ENCODE measurements at places on chromosomes 13 and 19. TPM values are rescaled to one million over a fixed set of nuclear protein-coding genes. Genes with fewer than 3 reads are reported as not detected.

GRCh38 chr13:73820688-73821087, 313.5 kb downstream of the KLF12 start:
- H3K4me3 ChIP-seq: no peak overlapping the region
- no peak for DNase-seq
- no peaks in the 10 kb centered on the region for H3K27me3 ChIP-seq
- H3K4me1 ChIP-seq: no peaks in the 10 kb centered on the region
- H3K27ac ChIP-seq: no peak overlapping the region

DNA sequence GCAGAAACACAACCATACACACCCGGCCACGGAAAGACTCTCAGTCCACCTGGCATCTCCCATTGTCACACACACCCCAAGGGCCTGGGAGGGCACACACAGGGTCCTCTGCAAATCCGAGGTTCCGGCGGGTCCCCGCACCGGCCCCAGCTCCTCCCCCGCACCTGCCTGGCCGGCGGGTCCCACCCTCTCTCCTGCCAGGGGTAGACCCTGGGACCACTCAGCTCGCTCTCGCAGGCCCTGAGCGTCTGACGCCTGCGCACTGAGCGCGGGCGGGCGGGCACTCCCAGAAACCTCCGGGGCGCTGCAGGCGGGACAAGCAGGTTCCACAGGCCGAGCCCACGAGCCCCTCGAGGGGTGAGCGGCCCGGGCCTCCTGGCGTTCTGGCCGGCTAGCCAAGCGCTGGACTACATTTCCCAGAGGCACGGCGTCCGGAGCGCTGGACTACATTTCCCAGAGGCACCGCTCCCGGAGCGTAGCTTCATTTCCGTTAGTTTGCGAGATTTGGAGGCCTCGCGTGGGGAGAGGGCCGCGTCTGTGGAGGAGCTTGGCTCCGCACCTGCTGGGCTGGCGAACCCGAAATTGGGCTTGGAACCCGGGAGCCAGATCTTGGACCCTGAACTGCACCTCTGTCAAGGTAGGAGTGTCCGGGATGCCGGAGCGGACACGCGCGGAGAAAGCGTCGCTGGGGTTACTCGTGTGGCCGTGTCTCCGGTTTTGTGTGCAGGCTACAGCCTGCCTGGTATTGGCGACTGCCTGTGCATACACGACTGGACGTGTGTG, at the start of gene ZNF420:
ZNF420 (plus strand) TSS at position 500 of the 783 bp plus-strand sequence. CDS start 10,686 bp downstream, outside the sequence.
- H3K27me3 ChIP-seq: no peaks in the 10 kb centered on the region
- peak within 1 kb of the TSS; percentile 70 for H3K4me3 ChIP-seq
- peak; percentile 99 for DNase-seq
- peak within 1 kb of the TSS; percentile 87 for H3K27ac ChIP-seq
- H3K36me3 ChIP-seq: peaks cover 13% of the 10 kb centered on the region

- H3K27ac ChIP-seq: no peak overlapping the region
- H3K4me1 ChIP-seq: no peaks in the 10 kb centered on the region
- H3K36me3 ChIP-seq: peaks cover 75% of the 10 kb centered on the region
- no peak for DNase-seq
- H3K27me3 ChIP-seq: no peaks in the 10 kb centered on the region
Measured at GRCh38 chr19:5222178-5222577, 118.4 kb downstream of the PTPRS start.

DNA sequence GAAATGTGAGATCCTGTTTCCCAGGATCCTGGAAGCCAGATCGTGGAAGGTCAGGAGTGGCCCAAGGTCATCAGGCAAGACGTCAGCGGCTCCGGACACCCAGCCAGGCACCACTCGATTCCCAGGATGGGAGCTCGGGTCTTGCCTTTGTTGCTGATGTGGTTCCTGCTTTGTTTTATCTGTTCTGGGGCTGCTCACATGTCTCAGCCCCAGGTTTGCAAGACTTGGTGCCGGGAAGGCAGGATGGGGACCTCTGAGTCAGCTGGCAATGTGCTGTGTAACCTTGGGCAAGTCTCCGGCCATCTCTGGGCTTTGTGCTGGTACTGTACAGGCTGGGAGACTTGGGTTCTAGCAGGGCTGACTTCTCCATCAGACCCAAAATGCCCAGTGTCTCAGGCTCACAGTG, 1.4 kb upstream of the FCHO1 start:
- H3K27me3 ChIP-seq: no peaks in the 10 kb centered on the region
- no peak overlapping the region for H3K4me3 ChIP-seq
- peaks cover 36% of the 10 kb centered on the region for H3K4me1 ChIP-seq
- H3K27ac ChIP-seq: peak overlapping the region; percentile 70
- no peaks in the 10 kb centered on the region for H3K36me3 ChIP-seq

GRCh38 chr19:14181906-14182305, 24.1 kb downstream of the ADGRL1 start:
- DNase-seq: no peak
- H3K27me3 ChIP-seq: no peaks in the 10 kb centered on the region
- peaks cover 15% of the 10 kb centered on the region for H3K36me3 ChIP-seq
- H3K27ac ChIP-seq: no peak overlapping the region
- H3K4me3 ChIP-seq: no peak overlapping the region
- H3K4me1 ChIP-seq: no peaks in the 10 kb centered on the region

DNA sequence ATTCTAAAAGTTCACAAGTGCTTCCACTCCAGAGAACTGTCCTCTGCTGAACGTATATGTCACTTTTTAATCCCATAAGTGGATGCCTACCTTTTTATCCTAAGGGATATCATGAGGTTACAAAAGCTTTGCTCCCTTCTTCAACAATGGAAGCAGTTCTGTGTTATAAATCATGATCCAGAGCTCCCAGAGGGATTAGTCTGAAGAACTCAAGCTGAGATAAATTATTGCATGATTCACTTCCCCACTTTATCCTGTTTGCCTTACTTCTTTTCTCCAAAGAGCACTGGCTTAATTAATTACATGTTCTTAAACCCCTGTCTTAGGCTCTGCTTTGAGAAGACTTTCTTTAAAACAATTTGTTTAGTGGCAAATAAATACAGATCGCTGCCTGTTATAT, 246.7 kb downstream of the PCDH17 start:
- no peaks in the 10 kb centered on the region for H3K36me3 ChIP-seq
- H3K4me1 ChIP-seq: no peaks in the 10 kb centered on the region
- H3K4me3 ChIP-seq: no peak overlapping the region
- H3K27me3 ChIP-seq: no peaks in the 10 kb centered on the region
- H3K27ac ChIP-seq: no peak overlapping the region
- no peak for DNase-seq

DNA sequence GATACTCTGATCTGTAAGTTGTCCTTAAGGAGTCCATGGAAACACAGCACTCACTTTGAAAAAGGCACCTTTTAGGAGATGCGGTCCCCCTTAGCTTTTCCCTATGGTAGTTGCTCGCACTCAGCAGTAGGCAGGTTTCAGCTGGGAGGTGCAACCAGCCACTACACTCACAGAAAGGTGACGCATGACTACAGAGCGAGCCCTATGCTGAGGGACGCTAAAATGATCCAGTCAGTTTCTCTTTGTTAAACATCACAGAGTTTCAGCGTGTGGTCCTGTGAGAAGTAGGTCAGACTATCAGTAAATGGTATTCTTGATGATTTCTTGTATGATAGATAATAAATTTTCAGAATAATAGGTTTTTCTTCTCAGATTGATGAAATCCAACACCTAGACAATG, 362.7 kb upstream of the MIR17HG start:
- no peak for DNase-seq
- no peaks in the 10 kb centered on the region for H3K27me3 ChIP-seq
- no peaks in the 10 kb centered on the region for H3K4me1 ChIP-seq
- H3K4me3 ChIP-seq: no peak overlapping the region

GRCh38 chr13:113907635-113908617, 44.0 kb upstream of the GAS6 start:
- H3K36me3 ChIP-seq: no peaks in the 10 kb centered on the region
- no peak overlapping the region for H3K27ac ChIP-seq
- no peak overlapping the region for H3K4me3 ChIP-seq

- no peaks in the 10 kb centered on the region for H3K27me3 ChIP-seq
- no peak for DNase-seq
- no peak overlapping the region for H3K27ac ChIP-seq
- peaks cover 83% of the 10 kb centered on the region for H3K36me3 ChIP-seq
- no peak overlapping the region for H3K4me3 ChIP-seq
Measured at GRCh38 chr19:42293540-42293939, 8.4 kb upstream of the PRR19 start.

DNA sequence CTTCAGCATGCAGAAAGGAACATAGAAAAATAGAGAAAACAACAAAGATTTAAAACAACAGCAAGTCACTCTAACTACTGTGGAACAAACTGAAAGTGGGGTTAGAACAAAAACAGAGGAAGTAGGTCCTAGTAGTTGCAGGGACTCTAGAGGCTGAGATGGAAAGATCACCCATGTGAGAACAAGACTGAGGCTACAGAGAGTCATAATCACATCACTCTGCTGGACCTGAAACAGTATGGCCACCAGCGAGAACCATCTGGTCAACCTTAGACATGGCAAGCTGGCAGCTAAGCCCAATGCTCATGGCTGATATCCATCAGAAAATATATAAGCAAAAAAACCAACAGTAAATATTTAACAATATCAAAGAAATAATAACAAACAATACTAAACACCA, 35.8 kb upstream of the ZNF724 start:
- H3K4me1 ChIP-seq: no peaks in the 10 kb centered on the region
- no peaks in the 10 kb centered on the region for H3K36me3 ChIP-seq
- no peaks in the 10 kb centered on the region for H3K27me3 ChIP-seq
- H3K27ac ChIP-seq: no peak overlapping the region
- H3K4me3 ChIP-seq: no peak overlapping the region

- DNase-seq: no peak
- no peak overlapping the region for H3K4me3 ChIP-seq
- no peaks in the 10 kb centered on the region for H3K36me3 ChIP-seq
- no peak overlapping the region for H3K27ac ChIP-seq
Measured at GRCh38 chr13:93328943-93329342, 102.3 kb downstream of the GPC6 start.

GRCh38 chr13:98751367-98751782, 1.1 kb downstream of the SLC15A1 start:
- H3K36me3 ChIP-seq: no peaks in the 10 kb centered on the region
- H3K27me3 ChIP-seq: peaks cover 26% of the 10 kb centered on the region
- H3K4me3 ChIP-seq: no peak overlapping the region
- no peak for DNase-seq

Gene PRTN3
- total RNA-seq: not detected

Gene GIPC3
- total RNA-seq: not detected

Gene NEK5
- 4.0 TPM for total RNA-seq

Gene GGN
- total RNA-seq: not detected

Gene GRIN2D
- total RNA-seq: not detected

Gene AZU1
- not detected for total RNA-seq

Gene KLK11
- 41.1 TPM for total RNA-seq
